Small intestine (tissue), 16 donors: ENCODE measurements at places on chromosomes 7 and 10.
A peak's percentile ranks its signal among the peaks of the same experiment; 100 is the strongest.

DNA sequence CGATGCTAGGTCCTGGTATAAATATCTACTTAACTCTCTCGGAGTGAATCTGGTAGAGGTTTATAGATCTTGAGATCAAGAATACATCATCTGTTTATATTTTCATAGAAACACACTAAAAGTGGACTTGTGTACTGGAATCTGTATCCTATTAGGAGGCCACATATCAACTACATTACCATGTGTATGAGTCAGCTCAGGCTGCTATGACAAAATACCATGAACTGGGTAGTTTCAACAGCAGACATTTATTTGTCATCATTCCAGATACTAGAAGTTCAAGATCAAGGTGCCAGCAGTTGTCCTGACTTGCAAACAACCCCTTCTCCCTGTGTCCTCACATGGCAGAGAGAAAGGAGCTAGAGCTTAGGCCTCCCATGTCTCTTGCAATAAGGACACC is 113.9 kb upstream of the PFKP start:
- no peak overlapping the region for H3K4me3 ChIP-seq
- H3K27ac ChIP-seq = no peak overlapping the region
- no peak for DNase-seq
- no peaks in the 10 kb centered on the region for H3K27me3 ChIP-seq

- no peaks in the 10 kb centered on the region for H3K27me3 ChIP-seq
- H3K4me3 ChIP-seq = no peak overlapping the region
- H3K27ac ChIP-seq = peak overlapping the region; percentile 67
- H3K4me1 ChIP-seq = peaks cover 24% of the 10 kb centered on the region
These were observed 71.3 kb downstream of the TACC2 start for GRCh38 chr10:122060250-122060649.

DNA sequence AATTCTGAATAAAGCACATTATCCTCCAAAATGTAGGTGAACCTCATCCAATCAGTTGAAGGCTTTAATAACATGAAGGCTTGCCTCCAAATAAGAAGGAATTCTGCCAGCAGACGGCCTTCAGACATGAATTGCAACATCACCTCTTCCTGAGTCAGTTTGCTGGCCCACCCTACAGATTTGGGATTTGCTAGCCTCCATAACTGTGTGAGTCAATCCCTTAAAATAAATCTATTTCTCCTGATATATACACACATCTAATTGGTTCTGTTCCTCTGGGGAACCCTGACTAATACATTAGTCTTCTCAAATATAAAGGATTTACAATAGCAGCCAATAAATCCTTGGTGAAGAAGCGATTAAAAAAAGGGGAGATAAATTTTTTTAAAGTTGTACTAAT is 34.8 kb upstream of the OSBPL3 start:
- H3K27ac ChIP-seq = no peak overlapping the region
- H3K4me3 ChIP-seq = no peak overlapping the region
- H3K4me1 ChIP-seq = no peaks in the 10 kb centered on the region
- DNase-seq = no peak

DNA sequence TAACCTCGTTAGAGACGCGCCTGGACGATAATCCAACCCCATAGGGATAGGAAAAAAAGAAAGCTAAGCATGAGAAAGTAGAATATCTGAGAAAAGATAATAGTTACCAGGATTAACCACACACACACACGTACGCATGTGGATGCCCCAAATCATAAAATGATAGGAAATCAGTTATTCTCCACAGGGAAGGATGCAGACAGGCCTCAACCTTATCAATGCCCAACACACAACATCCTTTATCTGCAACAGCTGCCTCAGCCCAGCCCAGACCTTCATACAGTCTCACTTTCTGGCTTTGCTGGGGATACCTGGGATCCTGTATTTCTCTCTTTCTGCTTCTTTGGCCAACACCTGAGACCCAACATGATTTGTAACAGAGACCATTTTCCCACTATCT is 123.0 kb downstream of the NOC3L start:
- H3K4me1 ChIP-seq = no peaks in the 10 kb centered on the region
- H3K27ac ChIP-seq = no peak overlapping the region
- peaks cover 22% of the 10 kb centered on the region for H3K36me3 ChIP-seq
- no peak overlapping the region for H3K4me3 ChIP-seq

DNA sequence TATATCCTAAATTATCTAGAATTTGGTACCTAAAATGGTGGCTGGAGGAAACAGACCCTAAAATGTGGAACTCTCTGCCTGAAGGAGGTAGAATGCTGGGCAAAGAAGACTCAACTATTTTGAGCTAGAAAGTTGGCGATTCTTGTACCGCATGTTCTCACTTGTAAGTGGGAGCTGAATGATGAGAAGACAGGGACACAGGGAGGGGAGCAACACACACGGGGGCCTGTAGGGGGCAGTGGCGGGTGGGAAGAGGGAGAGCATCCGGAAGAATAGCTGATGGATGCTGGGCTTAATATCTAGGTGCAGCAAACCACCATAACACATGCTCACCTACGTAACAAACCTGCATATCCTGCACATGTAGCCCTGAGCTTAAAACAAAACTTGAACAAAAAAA is 250.6 kb downstream of the CALN1 start:
- H3K27me3 ChIP-seq = no peaks in the 10 kb centered on the region
- no peaks in the 10 kb centered on the region for H3K36me3 ChIP-seq
- H3K4me1 ChIP-seq = no peaks in the 10 kb centered on the region
- no peak overlapping the region for H3K27ac ChIP-seq
- no peak overlapping the region for H3K4me3 ChIP-seq

- no peak for DNase-seq
- H3K27ac ChIP-seq = no peak overlapping the region
- no peaks in the 10 kb centered on the region for H3K27me3 ChIP-seq
These were observed 324.3 kb downstream of the ZNF716 start for GRCh38 chr7:57774300-57774699.

DNA sequence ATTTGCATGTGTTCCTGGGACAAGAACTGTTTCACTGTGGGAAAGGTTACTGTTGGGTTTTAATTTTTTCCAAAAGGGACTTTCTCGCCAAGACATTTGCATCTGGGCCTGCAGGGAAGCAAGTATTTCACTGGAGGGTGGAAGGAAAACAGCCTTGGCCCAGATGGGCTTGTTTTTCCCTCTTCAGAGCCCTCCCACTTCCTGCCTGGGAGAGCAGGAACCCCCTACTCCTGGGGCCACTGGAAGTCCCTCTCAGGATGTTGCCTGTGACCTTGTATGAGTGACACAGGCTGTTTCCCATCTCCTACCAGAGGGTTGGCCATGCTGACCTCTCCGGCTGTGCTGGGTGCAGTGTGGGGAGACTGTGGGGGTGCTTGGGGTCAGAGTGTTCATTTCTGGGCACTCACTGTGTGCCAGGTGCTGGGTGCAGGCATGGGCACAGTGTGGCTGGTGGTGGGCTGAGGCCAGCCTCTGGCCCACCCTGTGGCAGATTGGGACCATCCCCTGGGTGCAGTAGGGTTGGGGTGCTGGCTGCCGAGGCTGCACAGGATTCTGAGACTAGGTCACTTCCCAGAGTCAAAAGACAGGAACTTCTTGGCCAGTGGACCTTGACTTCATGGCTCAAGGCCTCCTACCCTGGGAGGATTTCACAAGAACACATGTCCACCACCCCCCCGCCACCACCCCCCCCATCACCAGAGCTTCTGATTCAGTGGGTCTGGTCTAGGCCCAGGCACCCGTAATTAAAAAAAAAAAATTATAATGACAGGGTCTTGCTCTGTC is 10.2 kb downstream of the TSPAN15 start:
- peak; percentile 26 for DNase-seq
- H3K4me3 ChIP-seq = no peak overlapping the region

DNA sequence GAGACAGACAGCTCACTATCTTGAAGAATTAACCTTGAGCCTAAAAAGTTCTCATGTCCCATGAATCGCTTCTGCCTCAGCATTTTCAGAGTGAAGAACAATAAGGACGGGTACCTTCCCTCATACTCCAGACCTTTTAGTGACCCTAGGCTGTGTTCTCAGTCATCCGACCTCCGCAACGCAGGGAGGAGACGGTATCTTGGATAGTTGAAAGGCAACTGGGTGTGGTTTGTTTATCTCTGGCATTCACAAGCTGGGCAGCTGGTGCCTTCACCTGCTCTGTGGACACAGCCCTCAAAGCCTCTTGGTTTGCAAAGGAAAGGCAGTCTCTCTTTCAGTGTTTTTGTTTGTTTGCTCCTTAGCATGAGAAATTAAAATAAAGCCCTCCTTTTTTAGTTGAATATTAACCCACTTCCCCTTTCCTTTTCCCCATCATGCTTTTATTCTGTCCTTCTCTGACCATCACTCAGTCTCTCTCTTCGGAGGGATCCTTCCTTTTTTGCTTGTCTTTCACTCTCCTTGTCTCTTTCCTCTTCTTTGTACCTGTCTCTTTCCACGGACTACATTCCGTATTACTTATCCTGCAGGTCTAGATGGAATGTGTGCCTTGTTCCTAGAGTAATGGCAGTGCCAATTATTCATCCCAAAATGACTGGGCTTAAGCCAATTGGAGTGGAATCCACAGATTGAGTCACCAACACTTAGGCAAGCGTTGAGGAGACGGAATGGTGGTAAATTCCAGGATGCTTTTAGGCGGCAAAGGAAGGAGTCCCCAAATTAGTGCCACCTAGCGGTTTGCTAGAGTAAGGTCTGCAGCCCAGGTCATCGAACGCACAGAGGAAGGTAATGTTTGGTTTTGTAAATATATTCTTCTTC is 45.8 kb downstream of the PRR15 start:
- H3K36me3 ChIP-seq = no peaks in the 10 kb centered on the region
- H3K4me1 ChIP-seq = peaks cover 10% of the 10 kb centered on the region
- no peaks in the 10 kb centered on the region for H3K27me3 ChIP-seq
- peak; percentile 84 for DNase-seq

- peak; percentile 32 for DNase-seq
- H3K4me3 ChIP-seq = peak overlapping the region; percentile 94
- no peaks in the 10 kb centered on the region for H3K27me3 ChIP-seq
These were observed 993 bp downstream of the ZC3HAV1 start for GRCh38 chr7:139108266-139109187.

- no peak overlapping the region for H3K27ac ChIP-seq
- no peaks in the 10 kb centered on the region for H3K4me1 ChIP-seq
- no peak for DNase-seq
- H3K4me3 ChIP-seq = no peak overlapping the region
These were observed 26.7 kb upstream of the DNAJB6 start for GRCh38 chr7:157309988-157310668.

DNA sequence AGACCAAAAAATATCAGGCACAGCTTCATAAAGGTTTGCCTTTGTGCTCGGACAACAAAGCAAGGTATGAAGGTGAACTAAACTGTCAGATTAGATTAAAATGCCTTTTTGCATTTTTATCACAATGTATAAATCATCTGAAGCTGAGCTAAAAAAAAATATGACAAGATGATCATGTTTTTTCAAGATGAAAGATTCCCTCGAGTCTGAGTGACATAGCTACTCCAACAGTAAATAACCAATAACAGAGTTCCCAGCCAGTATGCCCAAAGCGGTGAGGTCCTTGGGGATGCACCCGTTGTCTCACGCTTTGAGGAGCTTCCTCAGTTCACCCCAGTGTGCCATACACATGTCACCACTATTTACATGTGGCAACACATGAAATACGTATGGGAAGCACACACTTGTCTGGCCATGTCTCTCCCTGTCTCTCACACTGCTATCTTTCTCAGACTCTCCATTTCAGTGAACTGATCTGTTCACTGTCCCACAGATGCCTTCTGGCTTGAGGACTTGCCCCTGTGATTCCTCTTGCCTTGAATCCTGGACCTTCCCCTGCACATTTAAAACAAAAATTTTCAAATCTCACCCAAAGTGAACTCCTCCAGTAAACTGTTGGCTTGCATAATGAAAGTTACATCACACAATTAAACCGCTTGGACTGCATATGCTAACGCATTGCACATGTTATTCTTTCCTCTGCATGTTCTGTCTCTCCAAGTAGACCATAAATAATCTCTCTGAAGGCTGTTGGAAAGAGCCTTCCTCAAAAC is 2.6 kb upstream of the PIK3CG start:
- no peaks in the 10 kb centered on the region for H3K36me3 ChIP-seq
- no peak overlapping the region for H3K27ac ChIP-seq
- no peak for DNase-seq

DNA sequence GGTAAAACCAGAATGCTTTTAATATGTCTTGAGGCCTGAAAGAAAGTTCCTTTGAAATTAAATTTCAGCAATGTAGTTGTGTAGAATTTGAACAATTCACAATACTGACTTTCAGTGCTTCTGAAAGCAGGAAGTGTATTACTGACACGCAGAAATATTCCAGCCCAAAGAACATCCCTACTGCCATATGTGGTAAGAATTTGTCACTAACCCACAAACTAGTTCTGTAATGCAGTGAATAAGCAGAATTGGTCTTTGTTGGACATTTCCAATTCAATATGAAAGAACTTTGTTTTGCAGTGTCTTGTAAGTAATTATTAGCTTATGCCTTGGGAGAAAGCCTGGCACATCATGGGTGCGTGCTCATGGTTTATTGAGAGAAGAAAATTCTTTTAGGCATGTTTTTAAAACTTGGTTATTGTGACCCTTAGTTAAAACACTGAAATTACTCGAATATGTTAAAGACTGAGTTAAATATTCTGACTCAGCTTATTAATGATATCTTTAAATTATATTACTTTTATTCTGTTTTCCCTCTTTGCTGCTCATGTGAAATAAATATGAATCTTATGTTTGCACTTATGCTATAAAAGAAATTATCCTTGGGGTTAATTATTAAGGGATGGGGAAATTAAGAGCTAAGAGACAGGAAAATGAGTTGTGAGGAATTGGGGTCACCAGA is 33.4 kb downstream of the PTPN12 start:
- no peak for DNase-seq
- no peak overlapping the region for H3K27ac ChIP-seq
- H3K27me3 ChIP-seq = no peaks in the 10 kb centered on the region
- no peaks in the 10 kb centered on the region for H3K4me1 ChIP-seq
- no peak overlapping the region for H3K4me3 ChIP-seq

- no peaks in the 10 kb centered on the region for H3K36me3 ChIP-seq
- H3K27me3 ChIP-seq = no peaks in the 10 kb centered on the region
- H3K4me1 ChIP-seq = peaks cover 9% of the 10 kb centered on the region
- DNase-seq = peak; percentile 77
- H3K27ac ChIP-seq = no peak overlapping the region
These were observed 5.8 kb upstream of the UPP1 start for GRCh38 chr7:48083114-48083830.

GRCh38 chr7:739455-739982 is 12.4 kb upstream of the PRKAR1B start:
- H3K27me3 ChIP-seq = no peaks in the 10 kb centered on the region
- peaks cover 6% of the 10 kb centered on the region for H3K36me3 ChIP-seq
- no peak overlapping the region for H3K4me3 ChIP-seq
- DNase-seq = no peak
- H3K27ac ChIP-seq = no peak overlapping the region

GRCh38 chr10:54905578-54906192 is 104.7 kb upstream of the PCDH15 start:
- no peaks in the 10 kb centered on the region for H3K27me3 ChIP-seq
- H3K4me1 ChIP-seq = no peaks in the 10 kb centered on the region
- no peaks in the 10 kb centered on the region for H3K36me3 ChIP-seq
- DNase-seq = no peak
- H3K27ac ChIP-seq = no peak overlapping the region

DNA sequence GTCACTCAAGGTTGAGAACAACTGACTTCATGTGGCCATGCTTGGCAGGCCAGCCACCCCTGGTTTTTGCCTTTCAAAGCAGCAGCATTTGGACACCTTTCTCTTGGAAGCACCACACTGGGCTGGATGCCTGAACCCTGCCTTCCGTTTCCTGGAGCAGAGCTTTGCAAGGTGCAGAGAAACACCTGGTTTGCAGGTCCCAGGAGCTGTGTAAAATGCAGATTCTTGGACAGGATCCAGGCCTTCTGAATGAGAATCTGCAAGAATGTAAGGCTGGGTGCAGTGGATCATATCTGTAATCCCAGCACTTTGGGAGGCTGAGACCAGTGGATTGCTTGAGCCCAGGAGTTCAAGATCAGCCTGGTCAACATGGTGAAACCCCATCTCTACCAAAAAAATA is 18.0 kb upstream of the DUSP5 start:
- H3K4me1 ChIP-seq = no peaks in the 10 kb centered on the region
- DNase-seq = peak; percentile 29
- no peak overlapping the region for H3K4me3 ChIP-seq
- H3K27me3 ChIP-seq = no peaks in the 10 kb centered on the region
- H3K27ac ChIP-seq = no peak overlapping the region
